ENCODE measurements at places on chromosomes 5 and 9.

DNA sequence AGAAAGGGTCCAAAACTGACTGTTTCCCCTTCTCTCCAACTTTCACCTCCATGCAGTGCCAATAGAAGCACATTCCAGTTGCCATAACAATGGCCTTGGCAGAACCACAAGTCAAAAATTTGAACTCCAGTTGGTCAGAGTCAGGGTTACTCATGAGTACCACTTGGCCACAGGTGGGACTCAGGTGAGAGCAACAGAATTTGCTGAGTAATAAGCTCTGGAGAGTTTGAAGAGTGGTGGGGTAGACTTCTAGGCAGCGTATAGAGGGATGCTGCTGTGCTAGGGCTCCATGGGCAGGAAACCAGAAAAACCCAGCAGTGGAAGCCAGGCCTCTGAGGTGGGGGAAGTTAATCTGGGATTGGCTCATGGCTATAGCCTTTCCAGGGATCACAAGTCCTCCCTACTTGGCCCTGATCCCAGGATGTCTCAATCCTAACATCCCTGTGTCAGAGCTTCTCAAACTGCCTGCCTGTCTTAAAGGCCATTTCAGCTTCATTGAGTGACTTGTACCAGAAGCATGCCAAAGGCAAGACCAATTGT lies 30.2 kb downstream of the SNX18 start:
- DNase-seq: no peak

DNA sequence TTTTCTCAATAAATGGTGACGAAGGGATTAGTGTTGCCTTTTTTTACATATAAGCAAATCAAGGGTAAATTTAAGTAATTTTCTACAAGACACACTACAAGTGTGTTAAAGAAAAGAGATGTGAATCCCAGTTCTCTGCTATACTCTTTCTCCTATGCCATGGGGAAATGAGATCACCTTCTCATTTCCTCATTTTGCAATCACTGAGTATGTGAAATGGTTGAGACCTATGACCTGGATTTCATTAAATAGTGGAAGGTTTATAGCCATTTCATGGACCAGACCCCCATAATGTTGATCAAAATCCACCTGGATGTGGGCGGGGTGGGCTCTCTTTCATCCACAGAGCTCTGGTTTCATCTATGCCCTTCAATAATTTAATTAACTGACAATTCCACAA lies 66.9 kb upstream of the SLIT3 start:
- DNase-seq: no peak

DNA sequence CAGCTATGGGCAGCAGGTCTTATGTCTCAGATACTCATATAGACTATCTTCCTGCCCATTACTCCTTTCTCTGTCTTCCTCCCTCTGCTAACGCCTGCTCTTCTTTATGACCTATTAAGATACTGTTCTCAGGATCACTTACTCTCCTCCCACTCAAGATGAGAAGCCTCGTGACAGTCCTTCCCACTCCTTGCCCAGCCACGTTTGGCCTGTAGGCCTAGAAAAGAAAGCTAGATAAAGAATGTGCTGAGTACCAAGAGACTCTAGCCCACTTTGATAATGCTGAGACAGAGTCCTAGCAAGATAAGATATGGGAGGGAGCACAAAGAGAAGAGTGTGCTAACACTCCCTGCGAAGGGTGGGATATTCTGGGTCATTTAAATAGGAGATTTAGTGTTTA lies 6.8 kb upstream of the DENND4C start:
- no peak for DNase-seq

DNA sequence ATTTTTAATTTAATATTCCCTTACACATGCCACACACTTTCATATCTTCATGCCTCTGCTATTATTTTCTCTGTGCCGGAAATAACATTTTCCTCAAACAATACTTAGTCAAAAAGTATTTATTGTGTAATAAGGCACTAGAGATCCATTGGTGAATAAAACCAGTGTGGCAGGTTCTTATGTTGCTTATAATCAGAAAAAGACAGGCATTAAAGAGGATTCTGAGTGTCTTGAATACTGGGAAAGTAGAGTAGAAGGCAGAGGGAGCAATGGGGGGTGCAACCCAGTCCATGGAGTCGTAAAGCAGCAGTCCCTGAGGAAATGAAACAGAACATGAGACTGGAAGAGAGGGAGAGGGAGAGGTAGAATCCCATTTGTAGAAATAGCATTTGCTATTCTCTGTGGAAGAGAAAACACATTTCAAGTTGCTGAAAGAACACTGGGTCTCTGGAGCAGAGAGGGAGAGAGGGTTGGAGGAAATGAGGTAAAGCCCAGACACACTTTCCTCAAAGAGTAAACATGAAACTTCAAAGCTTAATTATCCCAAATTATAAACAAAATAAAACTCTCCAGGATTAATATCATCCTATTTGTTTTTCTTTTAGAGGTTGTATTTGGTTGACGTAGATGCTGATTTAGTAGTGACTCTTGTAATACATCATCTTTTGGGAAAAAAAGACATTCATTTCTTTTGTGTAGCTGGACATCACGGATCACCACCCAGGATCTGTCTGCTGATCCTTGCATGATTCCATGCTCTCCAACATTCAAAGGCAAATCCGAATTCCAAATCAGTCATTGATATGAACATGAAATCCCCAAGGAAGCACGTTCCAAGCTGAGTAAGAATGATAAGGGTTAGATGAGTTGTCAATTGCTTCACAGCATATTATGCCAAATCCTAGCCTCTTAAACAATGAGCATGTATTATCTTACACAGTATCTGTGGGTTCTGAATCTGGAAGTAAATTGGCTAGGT lies 37.4 kb upstream of the GRAMD2B start:
- no peak for DNase-seq

GRCh38 chr5:38790891-38791290 lies 54.9 kb upstream of the OSMR start:
- DNase-seq: no peak

GRCh38 chr5:151688436-151688835 lies 1.7 kb upstream of the SPARC start:
- DNase-seq: no peak

DNA sequence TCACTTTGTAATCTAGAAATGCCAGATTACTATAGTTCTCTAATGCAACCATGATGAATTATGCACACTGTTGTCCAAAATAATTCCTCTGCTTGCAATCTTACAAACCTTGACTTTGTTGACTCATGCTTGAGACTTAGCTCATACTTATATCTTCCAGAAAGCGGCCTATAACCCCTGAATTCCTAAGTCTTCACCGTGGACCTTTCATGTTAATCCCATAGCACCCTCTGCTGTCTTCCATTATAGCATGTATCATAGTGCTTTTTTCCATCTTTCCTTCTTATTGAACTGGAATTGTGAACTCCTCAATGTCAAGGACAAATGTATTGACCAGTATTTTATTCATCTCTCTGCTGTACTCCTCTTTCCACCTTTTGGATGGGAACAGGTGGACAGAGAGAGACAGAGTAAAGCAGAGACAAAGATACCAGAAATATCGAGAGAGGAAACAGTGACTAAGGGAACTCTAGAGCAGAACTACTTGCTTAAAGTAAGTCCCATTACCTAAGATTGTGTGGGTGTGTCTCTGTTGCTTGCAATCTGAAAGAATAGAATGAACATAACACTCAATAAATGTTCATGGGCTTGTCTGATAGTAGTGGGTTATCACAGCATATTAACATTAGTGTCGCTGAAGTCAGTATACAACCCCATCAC lies 110.0 kb downstream of the LURAP1L start:
- DNase-seq: no peak

DNA sequence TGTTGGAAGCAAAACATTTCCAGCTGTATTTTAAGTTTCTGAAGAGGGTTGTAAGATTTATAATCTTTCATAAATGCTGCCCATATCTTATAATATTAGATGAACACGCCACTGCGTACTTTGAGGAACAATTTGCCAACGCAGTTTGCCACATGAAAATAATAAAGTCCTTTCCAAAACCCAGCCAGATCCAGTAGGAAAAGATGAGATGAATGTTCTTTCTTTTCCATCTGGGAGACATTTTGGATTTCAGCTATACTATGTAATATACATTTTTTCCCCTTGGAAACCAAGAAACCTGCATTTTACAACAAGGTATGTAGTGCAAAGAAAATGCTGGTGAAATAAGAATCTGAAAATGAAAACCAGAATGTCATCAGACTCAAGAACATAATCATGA lies 125.4 kb downstream of the NFIB start:
- DNase-seq: no peak

- no peak for DNase-seq
Measured at GRCh38 chr5:103910011-103910410, 347.4 kb upstream of the NUDT12 start.

DNA sequence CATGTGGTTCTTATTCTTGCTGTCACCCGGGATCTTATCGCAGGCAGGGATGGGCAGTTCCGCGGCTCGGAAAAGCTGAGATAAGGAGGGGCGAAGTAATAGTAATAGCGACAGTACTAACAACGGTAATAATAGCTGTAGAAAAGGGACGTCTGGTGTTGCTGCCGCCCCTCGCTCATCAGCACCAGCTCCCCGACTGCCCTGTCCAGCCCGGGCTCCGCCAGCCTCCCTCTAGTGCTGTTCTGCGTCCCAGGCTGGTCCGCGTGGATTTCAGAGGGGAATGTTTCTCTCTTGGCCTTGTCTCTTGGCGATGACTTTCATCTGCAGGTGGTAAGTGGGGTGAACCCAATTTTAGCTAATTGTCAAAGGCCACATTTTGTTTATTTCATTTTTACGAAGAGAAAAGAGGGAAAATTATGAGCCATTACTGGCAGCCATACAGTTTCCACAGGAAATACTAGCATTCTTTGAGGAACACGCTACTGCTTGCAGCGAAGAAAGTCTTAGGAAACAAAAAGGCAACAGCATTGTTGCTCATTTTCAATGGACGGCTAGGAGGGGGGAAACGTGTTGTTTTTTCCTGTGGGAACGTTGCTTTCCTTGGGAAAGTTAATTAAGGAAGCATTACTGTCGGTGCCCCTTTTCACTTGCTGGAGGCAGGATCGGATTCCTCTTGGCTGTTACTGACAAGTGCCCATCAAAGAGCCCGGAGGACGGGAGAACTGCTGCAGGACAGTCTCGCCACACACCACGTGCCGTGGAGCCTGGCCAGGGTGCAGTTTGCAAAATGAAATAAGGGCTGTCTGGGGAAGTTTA lies 762 bp downstream of the SNCAIP start:
- DNase-seq: no peak

- no peak for DNase-seq
Measured at GRCh38 chr5:79202076-79202475, 33.9 kb upstream of the JMY start.

GRCh38 chr9:126513159-126514036 lies 100.3 kb upstream of the LMX1B start:
- DNase-seq: no peak

DNA sequence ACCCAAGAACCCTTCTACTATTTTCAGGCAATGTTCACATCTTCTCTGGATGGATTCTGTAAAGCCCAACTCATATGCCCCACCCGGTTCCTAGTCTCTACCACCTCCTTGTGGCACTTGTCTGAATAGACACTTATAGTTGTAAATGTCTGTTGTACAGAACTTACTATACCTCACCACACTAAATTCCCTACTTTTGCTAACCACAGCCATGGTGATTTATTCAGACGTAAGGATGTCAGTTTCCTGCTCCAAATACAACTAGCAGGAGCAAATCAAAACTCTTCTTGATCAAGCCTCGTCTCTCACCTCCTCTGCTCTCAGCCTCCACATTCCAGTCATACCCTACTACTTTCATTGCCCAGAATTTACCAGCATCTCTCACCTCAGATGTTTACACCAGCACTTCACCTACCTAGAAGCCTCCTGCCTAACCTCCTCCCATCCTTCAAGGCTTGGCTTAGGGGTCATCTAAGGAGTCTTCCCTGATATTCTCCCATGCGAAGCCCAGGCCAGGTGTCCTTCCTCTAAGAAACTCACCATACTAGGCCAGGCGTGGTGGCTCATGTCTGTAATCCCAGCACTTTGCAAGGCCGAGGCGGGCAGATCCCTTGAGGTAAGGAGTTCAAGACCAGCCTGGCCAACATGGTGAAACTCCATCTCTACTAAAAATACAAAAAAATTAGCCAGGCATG lies 75.5 kb downstream of the MAPKAP1 start:
- DNase-seq: peak; percentile 32

DNA sequence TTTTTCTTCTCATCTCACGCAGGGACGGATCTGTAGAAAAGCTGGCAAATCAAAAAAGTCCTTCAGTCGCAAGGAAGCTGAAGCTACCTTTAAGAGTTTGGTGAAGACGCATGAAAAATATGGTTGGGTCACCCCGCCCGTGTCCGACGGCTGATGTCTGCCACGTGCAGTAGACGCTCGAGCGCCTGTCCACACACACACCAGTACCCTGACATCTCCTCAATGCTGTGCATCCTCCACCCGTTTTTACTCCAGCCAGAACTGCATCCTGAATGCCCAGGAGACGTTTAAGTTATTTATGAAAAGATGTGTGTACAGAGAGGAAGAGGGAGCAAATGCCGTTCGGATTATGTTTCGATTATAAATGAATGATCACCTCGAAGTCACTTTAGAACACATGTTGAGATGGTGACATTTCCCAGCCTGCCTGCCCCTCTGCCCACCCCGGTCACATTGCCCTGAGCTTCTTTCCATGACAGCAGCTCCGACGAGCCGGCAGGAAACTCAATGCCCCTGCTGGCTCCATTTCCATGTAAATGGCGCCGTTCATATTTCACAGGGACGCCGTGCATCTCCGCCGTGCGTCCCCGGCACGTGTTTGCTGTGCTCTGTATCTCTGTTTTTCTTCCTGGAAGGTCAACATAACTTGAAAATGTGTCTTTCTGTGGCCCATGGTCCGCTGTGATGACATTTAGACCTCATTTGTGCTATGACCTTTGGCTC lies 42.7 kb downstream of the UBE2QL1 start:
- no peak for DNase-seq

DNA sequence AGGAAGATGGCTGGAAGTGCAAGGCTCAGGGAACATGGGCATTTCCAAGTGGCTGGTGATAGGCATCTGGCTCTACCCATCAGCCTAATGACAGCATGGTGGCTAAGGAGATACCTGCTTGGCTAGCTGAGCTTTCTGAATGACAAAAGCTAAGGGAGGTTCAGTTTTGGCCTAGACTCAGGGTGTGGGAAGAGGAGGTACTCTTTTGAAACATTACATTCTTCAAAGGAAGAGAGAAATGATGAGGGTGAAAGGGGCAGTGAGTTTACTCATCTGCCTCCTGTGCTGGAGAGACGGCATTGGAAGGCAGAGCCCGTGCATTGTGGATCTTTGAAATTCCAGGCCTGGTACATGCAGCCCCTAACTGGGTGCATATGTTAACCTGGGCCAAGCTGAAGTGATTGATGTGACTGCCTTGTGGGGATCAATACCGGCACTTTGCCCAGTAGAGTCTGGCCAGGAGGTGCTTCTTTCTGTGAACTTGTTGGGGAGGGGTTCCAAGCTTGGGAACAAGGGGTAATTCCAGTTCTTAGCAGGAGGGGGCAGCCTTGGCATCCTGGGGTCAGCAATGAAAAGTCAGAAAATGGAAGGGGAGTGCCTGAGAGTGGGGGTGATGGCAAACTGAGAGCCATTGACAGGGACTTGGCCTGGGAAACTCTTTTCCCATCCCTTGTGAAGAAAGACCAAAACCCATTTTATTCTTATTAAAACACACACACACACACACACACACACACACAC lies 108.6 kb downstream of the ACER2 start:
- DNase-seq: no peak

- no peak for DNase-seq
Measured at GRCh38 chr9:124657516-124657915, 113.6 kb downstream of the NR6A1 start.

- no peak for DNase-seq
Measured at GRCh38 chr5:118270526-118270925, 717.8 kb downstream of the DTWD2 start.

GRCh38 chr9:93256878-93257807 lies 73.2 kb downstream of the WNK2 start:
- no peak for DNase-seq

- no peak for DNase-seq
Measured at GRCh38 chr5:160397492-160397891, 2.4 kb downstream of the FAM200C start.
